Daoy (cell line): ENCODE measurements at places on chromosomes 1 and 21. TPM values are rescaled to one million over a fixed set of nuclear protein-coding genes. Genes with fewer than 3 reads are reported as not detected.

Gene CHRNB2
- 0.80 and 1.0 TPM in 2 replicates for total RNA-seq

Gene F5
- not detected in 2 replicates for total RNA-seq

Gene INKA2
- total RNA-seq = 0.71 and 0.91 TPM in 2 replicates

Gene MANEAL
- 2.6 and 4.4 TPM in 2 replicates for total RNA-seq

Gene NEK2
- total RNA-seq = 97.8 and 151 TPM in 2 replicates

Gene RUSC1
- total RNA-seq = 17.1 and 18.6 TPM in 2 replicates

Gene PAQR6
- 0.11 TPM in 1 of 2 replicates, not detected in the other for total RNA-seq

Gene LEMD1
- total RNA-seq = 0.74 TPM in 1 of 2 replicates, not detected in the other

Gene KMO
- total RNA-seq = 0.17 and 17.1 TPM in 2 replicates
